ENCODE measurements at places on chromosomes 4 and X.

GRCh38 chr4:123096038-123096437 lies 173.6 kb upstream of the NUDT6 start:
- no peak for DNase-seq

GRCh38 chrX:19879735-19880378 lies 7.5 kb downstream of the SH3KBP1 start:
- no peak for DNase-seq

GRCh38 chr4:45931154-45931553 lies 192.7 kb downstream of the GABRG1 start:
- no peak for DNase-seq

DNA sequence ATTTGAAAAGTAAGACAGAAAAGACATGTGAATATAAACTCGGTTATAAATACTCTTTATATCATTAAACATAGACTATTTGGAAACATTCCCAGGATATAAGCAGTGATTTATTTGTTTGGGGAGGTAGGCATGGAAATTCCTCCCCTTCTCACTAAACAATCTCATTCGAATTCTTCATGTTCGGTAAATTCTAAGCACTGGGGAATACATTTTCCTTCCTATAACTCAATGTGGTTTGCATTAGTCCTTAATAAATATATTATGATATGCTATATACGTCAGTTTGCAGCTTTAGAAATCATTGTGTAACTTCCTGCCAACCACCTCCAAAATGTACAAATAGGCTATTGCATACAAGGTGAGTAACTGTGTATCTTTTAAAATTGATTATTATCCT lies 99.6 kb downstream of the UGT8 start:
- no peak for DNase-seq

- DNase-seq = no peak
These were observed 300.0 kb upstream of the PUDP start for GRCh38 chrX:7447801-7448499.

- DNase-seq = no peak
These were observed 166.5 kb upstream of the STS start for GRCh38 chrX:6980981-6981380.

DNA sequence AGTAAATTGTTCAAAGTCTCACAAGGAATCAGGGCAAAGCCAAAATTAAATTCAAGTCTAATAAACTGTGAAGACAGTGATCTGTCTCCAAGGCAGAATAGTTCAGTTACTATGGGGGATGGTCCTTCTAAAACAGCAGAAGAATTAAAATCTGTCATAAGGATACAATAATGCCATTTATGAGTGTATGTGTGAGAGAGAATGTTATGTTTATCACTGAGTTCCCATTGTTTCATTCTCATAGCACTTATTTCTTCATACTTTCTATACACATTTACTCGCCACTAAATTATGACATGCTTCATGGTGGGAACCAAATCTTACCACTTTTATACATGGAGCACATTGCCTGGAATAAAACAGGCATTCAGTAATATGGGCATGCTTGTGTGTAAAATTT lies 102.5 kb downstream of the AMMECR1 start:
- DNase-seq = no peak

DNA sequence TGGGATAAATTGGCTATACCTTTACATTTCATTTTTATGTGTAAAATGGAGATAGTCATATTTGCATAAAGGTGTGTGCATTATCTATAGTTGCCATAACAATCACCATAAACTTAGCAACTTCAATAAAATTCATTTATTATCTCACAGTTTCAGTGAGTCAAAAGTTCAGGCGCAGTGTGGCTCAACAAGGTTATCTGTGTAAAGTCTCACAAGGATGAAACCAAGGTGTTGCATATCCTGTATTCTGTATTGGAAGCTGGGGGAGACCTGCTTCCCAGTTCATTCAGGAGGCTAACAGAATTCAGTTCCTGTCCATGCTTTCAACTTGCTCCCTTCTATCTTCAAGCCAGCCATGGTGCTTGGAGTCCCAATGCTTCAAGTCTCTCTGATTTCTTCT lies 169.5 kb downstream of the KCTD8 start:
- DNase-seq = no peak

GRCh38 chr4:8125526-8126056 lies 33.0 kb downstream of the ABLIM2 start:
- no peak for DNase-seq

- DNase-seq = no peak
These were observed 445.6 kb downstream of the IQCM start for GRCh38 chr4:149370002-149370401.

- DNase-seq = no peak
These were observed 10.1 kb downstream of the HS3ST1 start for GRCh38 chr4:11418610-11419009.

- peak; percentile 50 for DNase-seq
These were observed 44.9 kb downstream of the ZBTB49 start for GRCh38 chr4:4334798-4335520.

GRCh38 chr4:159002950-159003349 lies 99.9 kb upstream of the RAPGEF2 start:
- no peak for DNase-seq

DNA sequence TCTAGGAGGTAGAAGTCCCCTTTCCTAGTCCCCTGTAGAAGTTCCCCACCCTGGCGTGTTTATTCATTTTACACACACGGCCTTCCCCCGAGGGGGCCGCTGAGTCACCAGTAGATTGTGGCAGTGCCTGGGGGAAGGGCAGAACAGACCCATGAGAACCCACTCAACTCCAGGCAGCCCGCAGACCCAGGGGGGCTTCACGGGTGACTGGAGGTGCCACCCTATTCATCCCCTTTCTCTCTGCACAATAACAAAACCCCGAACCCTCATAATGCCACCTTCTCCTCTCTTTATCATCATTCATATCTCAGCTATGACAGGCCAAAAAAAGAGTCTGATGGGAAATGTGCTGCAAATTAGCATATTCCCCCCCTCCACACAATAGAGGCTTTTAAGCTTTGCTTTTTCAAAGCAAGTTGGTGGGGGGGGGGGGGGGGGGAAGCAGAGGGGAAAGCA lies 20.4 kb upstream of the GPM6B start:
- no peak for DNase-seq

DNA sequence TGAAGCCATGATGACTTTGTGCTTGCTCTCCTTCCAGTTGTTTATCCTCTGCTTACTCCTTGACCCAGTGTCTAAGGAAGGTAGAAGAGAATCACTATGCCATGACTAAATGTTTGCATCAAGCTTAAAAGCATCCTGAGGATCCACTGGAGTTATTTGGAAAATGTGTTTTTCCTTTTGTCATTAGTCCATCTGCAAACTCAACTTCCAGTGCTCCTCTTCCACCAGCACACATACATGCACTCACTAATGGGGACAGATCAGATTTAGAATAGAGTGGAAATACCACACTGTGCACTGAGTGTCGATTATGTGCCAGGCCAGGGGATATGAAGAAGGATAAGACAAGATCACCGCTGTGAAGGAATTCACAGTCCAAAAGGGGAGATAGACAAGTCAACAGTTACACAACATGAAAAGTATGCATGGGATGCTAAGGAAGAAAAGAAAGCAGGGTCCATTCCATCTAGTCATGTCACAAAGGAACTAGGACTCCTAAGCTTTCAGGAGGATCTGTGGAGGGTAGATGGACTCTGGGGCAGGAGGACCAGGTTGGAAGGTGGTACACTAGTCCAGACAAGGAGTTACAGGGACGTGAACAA lies 1.9 kb downstream of the OCIAD2 start:
- DNase-seq = no peak

- no peak for DNase-seq
These were observed 68.4 kb downstream of the TRAPPC11 start for GRCh38 chr4:183727482-183727881.

- no peak for DNase-seq
These were observed 51.9 kb downstream of the TMPRSS11F start for GRCh38 chr4:68077737-68078136.

DNA sequence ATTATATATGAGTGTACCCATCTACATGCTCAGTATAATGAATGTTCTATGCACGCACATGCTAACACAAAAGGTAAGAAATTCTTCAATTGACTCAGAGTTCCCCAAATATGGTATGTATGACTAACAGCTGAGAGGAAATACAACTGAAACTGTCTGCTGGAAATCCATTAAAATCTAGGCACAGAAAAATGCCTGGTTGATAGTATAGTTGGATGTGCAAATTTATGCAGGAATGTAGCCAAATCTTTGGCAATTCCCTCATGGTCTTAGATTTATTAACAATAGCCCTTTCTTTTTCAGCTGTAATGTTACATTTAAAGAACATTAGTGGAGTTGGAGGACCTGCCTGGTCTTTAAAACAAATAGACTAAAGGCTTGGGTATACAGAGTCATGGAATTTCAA lies 5.5 kb downstream of the CAMK2D start:
- DNase-seq = no peak

DNA sequence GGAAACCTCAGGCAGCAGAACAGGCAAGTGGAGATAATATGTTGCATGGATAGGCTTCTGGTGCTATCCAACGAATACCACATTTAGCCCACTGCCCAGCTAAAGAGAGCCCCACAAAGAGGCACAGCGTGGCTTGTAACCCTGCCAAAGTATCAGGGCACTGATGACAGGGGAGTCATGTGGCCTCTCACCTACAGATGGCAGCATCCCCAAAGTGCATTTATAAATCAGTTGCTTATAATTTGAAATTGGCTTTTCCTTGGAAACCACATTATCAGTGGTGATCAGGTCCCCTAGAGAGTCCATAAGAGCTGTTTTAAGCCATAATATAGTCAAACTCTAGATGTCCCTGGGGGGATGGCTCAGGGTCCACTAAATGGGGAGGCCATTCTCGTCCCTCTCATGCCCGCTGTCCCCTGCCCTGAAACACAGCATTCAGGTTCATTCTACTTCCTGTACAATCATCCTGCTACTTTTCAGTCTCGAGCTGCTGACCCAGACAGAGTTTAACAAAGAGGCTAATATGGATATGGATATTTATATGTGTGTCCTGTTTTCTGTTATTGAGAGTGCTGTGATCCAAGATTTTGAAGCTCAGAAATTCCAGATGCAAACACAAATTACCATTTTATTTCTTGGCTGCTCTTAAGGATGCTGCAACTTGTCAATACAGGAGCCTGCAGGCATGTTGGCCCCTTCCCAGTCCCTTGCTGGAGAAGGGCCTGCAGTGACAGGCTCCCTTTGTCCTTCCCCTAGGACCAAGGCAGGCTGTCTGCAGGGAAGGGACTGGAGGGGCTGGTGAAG lies 28.5 kb downstream of the SRPX start:
- DNase-seq = no peak

GRCh38 chrX:9700555-9700954 lies 65.1 kb downstream of the GPR143 start:
- DNase-seq = no peak

DNA sequence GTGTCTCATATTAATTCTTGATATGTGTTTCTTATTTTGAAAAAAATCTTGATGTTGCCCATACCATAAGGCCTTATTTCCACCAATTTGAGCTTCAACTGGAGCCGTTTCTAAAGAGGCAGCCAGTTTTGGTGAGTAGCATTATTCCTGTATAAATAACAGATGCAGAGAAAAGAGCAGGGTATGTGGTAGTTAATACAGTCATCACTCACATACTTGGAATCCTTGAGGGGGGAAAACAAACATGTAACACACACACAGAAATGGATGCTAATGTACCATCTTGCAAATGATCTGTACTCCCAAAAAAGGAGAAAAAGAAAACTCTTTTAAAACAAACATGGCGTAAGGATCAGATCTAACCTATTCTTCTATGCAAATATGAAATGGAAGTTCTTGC lies 389.7 kb downstream of the GPM6A start:
- no peak for DNase-seq

DNA sequence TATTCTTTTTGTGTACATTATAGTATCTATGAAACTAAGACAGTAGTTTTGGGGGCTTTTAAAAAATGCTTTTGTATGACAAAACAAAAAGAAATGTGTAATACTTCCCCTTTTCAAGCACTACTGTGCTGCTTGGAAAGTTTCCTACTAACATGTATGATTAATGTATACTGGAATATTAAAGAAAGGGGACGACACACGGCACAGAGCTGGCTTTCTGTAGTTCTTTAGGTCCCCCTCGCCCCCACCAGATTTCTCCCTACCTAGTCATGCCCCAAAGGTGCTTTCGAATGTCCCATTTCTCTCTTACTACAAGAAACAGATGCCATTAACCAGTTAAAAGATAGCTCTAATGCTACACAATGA lies 1.6 kb upstream of the AP1S2 start:
- no peak for DNase-seq

- DNase-seq = no peak
These were observed 588.0 kb downstream of the CCSER1 start for GRCh38 chr4:90715242-90715641.

GRCh38 chrX:134375691-134376090 lies 84.3 kb upstream of the HPRT1 start:
- no peak for DNase-seq

GRCh38 chrX:146241902-146242301 lies 424.3 kb downstream of the SLITRK2 start:
- DNase-seq = no peak

GRCh38 chrX:9337046-9337445 lies 127.8 kb upstream of the TBL1X start:
- DNase-seq = no peak

DNA sequence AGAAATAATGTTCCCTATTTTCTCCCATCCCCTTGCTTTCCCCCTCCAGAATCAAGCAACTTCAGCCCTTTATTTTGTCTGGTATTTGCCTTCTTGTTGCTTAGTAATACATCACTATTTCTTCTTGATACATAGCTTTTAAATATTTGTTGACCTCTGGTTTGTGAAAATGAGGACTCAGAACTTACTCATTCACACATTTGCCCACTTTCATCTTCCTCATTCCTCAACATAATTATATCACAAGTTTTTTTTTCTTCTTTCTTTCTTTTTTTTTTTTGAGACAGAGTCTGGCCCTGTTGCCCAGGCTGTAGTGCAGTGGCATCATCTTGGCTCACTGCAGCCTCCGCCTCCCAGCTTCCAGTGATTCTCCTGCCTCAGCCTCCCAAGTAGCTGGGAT lies 28.9 kb upstream of the NDUFC1 start:
- no peak for DNase-seq

DNA sequence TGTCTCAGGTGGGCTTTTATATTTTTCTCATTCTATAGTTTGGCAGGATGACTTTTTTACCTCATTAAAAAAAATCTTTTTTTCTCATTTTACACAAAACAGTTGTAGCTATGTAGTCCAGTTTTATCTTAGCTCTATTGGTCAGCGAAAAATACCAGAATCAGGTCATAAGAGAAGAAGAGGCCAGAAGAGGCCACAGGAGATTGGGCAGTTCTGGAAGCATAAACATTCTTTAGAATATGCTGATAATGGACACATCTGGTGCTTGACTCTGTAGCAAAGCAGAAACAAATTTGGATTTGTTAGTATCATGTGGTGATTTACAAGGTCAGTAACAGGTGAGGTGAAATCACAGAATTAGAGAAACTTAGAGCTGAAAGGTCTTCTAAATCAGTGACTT lies 66.6 kb upstream of the ARHGAP24 start:
- DNase-seq = no peak

GRCh38 chrX:39480963-39481362 lies 616.8 kb downstream of the BCOR start:
- no peak for DNase-seq
